ENCODE measurements at places on chromosomes 7 and 10.

DNA sequence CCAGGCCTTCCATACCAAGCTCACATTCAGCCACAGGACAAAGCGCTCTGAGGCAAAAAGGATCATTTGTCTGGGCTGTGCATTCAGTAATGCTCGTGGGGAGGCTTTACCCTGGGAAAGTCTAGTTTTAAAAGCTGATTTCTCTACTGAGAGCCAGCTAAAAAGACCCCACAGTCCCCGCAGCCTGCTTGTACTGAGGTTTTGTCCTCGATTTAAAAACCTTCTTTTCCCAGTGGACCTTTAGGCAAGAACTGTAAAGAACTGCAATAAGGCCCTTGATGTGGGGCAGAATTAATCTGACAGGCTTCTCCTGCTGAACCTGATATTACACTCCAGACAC is 180.3 kb downstream of the USP6NL start:
- DNase-seq, result no peak

GRCh38 chr10:14383266-14383665 is 52.5 kb upstream of the FRMD4A start:
- no peak for DNase-seq

- DNase-seq, result peak; percentile 4
These were observed 113.8 kb upstream of the GLI3 start for GRCh38 chr7:42350801-42351200.

DNA sequence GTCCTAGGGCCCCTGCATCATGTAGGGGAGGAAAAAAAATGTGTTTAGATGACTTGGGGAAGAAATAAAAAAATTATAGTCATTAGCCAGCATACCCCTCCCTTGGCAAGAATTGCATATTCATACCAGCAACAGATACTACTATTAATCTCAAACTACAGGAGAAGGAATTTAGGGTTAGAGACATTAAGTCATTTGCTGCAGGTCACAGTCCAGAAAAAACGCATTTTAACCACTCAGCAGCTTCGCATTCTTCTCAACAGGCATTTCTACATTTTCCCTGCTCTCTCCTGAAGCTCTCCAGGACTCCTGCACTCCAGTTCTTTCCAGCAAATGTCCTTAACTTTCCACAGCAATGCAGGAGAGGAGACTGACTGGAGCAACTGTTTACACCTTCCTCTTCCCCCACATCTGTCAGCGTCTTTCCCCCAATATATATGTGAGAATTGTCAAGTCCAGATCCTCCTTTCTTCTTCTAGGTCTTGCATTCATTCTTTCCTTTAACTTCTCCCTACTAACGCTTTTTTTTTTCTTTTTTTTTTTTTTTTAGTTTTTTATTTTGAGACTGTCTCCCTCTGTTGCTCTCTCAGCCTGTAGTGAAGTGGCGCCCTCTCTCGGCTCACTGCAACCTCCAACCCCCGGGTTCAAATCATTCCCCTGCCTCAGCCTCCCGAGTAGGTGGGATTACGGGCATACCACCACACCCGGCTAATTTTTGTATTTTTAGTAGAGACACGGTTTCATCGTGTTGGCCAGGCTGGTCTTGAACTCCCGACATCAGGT is 35.6 kb downstream of the PRPS1L1 start:
- DNase-seq, result no peak

GRCh38 chr10:8379906-8380832 is 325.7 kb downstream of the GATA3 start:
- DNase-seq, result no peak

DNA sequence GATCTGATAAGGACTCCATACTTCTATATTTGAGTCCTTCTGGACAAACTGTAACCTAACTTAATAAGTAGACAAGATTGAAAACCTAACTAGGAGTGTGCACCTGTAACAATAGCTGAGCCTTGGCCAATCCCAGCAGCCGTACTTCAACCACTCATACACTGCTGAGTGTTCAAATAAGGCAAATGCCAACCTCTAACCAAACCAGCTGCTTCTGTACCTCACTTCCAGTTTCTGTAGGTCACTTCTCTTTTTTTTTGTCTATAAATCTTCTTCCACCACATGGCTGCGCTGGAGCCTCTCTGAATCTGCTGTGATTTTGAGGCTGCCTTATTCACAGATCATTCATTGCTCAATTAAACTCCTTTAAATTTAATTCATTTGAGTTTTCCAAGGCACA is 753.2 kb downstream of the DNAJB9 start:
- no peak for DNase-seq

DNA sequence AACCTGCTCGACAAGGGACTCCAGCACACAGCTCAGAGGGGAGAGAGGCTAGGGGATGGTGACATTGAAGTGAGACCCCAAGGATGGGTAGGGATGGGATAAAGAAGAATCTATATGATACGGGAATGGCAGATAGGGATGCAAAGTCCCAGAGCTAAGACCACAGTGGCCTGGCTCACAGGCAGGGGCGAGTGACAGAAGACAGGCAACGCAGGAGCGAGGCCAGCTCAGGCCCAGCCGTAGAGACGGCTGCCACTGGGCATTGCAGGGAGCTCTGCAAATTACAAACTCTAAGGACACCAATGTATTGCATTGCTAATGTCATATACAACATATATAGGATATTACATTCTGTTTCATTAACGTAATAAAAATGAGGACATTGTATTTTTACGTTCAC is 131.4 kb downstream of the TCERG1L start:
- no peak for DNase-seq

DNA sequence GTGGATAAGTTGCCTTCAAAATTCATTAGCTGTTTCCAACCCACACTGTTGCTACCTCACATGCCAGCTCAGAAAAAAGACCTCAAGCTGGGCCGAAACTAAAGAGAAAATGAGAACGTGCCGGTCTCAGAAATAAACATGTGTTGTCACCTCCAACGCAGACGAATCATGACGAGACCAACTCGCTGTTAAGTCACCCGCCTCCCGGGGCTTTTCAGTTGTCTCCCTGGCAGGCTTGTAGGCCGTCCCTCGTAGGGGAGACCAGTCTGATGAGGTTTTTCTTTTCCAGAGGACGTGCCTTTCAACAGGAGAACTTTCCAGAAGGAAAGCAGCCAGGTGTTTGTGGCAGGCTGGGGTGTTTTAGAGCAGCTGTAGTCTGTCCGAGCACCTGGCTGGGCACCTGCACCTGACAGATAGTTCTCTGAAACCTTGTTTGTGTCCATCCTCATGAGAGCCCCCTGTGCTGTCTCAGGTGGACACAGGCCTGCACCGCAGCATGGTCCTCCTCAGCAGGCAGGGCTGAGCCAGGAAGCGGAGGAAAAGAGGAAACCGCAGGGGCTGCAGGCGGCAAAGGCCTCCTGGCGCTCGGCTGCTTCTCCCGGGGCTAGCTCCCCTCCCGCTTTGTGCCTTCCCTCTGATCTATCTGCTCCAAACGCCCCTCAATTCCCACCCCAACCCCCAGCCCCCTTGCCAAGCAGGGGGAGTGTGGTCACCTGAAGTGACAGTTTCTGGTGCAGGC is 78.8 kb downstream of the CHST15 start:
- no peak for DNase-seq

DNA sequence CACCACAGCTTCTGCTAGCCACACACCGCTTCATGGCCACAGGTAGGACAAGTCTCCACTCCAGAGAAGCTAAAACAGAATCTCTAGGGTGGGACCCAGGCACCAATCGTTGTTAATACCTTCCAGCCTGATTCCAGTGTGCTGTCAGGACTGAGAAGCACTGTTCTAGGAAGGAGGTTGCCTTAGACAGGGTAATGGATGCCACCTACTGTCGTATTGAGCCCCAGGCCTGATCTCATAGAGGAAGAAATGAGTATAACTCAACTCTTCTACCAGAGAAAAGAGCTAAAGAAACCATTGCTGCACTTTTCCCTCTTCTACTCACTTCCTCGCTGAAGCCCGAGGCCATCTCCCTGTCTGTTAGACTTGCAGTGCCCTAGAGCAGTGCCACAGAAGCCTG is 31.8 kb downstream of the CNNM1 start:
- DNase-seq, result no peak

DNA sequence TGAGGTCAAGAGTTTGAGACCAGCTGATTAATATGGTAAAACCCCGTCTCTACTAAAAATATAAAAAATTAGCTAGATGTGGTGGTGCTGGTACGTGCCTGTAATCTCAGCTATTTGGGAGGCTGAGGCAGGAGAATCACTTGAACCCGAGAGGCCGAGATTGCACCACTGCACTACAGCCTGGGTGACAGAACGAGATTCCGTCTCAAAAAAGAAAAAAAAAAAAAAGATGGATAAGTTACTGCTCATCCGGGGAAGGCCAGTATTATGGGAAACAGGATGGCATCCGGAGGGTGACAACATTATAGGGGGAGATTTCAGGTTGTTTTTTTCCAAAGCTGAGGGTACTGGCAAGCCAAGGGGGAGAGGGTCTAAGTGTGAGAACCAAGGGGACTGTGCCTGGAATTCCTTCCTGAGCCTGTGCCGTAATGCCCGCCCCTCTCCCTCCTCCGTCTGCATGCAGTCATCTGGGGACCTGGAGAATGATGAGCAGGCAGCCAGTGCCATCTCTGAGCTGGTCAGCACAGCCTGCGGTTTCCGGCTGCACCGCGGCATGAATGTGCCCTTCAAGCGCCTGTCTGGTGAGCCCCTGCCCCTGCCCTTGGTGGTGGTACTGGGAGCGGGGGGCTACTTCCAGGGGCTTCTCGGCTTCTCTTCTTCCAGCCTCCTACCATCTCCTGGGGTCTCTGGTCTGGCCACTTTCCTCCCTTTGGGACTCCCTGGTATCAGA is 4.4 kb downstream of the LAMTOR4 start:
- DNase-seq, result no peak

DNA sequence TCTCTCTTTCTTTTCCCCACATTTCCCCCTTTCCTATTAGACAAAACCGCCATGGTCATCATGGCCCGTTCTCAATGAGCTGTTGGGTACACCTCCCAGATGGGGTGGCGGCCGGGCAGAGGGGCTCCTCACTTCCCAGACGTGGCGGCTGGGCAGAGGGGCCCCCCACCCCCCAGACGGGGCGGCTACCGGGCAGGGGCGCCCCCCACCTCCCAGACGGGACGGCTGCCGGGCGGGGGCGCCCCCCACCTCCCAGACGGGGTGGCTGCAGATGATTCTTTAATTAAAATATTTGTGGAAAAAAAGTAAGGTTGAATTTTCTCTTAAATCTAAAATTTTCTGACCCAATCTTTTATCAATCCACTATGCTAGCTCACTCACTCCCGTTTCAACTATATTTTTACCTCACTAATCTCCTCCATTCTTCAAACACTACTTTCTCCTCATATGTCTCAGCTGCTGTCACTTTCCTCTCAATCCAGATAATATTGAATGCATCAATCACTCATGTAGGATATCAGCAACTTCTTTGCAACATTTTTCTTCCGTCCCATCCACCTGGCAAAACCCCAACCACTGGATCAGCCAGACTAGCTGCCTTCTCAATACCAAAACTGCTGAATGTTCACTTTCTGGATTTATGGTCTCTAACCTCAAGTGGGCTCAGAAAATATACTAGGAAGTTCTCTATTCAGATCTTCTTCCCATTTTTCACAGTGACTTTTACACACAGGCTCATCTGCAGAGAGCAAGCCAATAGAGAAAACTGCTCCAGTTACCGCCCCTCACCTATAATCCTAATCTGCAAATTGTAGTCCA is 81.1 kb upstream of the TRIM24 start:
- DNase-seq, result no peak

- no peak for DNase-seq
These were observed 561.5 kb upstream of the POT1 start for GRCh38 chr7:125491137-125491536.

DNA sequence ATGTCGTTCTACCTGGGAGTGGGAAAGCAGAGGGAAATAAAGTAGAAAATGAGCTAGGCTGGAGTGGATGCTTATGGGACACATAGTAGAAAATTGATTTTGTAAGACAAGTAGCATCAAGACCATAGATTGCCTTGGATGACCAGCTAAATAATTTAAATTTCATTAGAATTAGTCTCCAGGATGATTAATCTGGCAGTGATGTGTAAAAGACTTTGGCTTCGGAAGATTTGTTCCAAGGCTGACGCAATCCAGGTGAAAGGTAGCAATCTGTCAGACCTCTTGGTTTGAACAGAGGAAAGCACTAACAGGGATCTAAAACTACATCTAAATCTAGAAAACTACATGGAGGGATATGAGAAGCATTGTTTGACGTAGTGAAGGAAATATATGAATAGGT is 236.5 kb downstream of the ARL4A start:
- DNase-seq, result no peak

DNA sequence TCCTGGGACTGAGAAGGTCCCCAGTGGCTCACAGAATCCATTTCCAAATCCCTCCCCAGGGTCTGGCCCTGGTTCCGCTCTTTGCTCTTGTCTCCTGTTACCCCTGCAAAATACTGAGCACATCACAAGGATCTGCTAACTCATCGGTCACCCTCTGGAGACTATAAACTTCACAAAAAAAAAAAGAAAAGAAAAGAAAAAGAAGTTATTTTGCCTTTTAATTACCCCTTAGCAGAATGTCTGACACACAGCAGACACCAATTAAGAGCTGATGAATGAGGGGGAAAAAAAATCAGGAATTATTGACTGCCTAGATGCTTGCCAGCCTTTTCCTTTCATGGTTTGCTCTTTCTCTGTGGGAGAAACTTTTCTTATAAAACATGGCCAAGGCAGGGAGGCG is 578.7 kb downstream of the GRID1 start:
- no peak for DNase-seq

GRCh38 chr7:18754766-18755165 is 259.2 kb downstream of the HDAC9 start:
- no peak for DNase-seq

DNA sequence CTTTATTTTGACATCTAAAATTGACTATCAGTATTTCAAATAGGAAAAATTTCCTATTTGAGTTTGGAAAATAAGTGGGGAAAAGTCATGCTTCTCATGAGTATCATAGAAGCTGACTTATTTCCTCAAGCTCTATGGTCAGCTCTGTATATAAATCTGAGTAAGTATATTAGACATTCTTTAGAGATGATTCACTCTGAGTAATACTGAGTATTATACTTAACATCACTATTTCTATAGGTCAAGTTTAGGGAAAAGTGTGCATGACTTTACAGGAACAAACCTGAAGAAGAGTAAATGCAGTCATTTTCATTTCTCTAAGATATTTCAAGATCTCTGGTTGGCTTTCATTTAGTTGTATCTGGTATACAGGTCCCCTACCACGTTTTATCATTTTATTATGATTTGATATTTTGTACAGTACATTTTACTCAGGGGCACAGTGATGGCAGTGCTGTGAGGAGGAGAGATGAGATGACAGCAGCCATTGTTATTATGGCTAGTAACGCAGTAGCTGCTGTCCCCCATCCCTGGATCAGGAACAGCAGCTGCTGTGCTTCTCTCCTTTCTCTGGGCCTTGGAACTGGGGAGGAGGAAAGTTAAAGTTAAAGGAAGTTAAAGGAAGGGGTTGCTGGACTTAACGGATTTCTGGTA is 15.2 kb downstream of the SND1 start:
- no peak for DNase-seq

- no peak for DNase-seq
These were observed 4.1 kb upstream of the KIF5B start for GRCh38 chr10:32060347-32060746.

DNA sequence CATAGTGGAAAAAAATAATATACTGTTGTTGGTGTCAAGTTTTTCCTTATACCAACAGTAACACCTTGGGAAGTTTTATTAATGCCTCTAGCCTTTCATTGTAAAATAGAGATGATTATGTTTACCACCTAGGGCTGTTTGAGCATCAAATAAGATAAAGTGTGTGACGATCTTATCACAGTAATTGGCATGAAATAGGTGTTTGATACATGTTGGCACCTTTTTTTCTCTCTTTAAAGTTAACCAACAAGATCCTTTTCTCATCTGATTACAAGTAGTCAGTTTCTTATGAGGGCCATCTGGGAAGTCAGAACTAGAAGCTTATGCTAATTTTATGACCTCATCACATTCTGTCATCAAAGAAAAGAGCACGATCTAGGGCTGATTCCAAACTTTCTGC is 669.5 kb downstream of the CCSER2 start:
- no peak for DNase-seq

All from thyroid gland (tissue), 4 donors.